ENCODE measurements at places on chromosomes 6 and 20.

- DNase-seq, result no peak
Observed at GRCh38 chr6:170117111-170117972, 173.5 kb downstream of the DLL1 start.

GRCh38 chr6:133778414-133779130, 110.3 kb upstream of the TCF21 start:
- DNase-seq, result no peak

GRCh38 chr20:4763261-4763660, 41.6 kb downstream of the PRND start:
- no peak for DNase-seq

GRCh38 chr6:40131675-40132074, 197.4 kb upstream of the MOCS1 start:
- DNase-seq, result no peak

DNA sequence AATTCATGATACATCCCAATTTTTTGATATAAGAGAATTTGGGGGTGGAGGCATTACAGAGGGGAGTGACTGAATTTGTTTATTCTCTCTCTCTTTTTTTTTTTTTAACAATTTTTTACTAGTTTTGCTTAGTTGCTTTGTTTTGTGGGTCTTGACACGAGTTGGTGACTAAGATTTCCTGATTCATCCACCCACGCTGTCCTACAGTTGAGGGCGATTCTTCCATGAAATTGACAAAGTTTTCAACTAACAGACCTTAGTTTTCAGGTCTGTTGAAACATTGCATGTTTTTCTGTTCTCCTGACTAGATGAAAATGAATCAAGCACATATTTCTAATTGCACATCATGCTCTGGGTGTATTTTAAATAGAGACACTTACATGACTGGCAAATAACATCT, 613.8 kb downstream of the TFAP2B start:
- DNase-seq, result no peak

- DNase-seq, result no peak
Observed at GRCh38 chr20:10557685-10558084, 116.1 kb downstream of the JAG1 start.

GRCh38 chr6:103783329-103783728, 1076.4 kb downstream of the HACE1 start:
- DNase-seq, result no peak

GRCh38 chr6:79605968-79606764, 25.0 kb upstream of the SH3BGRL2 start:
- no peak for DNase-seq

DNA sequence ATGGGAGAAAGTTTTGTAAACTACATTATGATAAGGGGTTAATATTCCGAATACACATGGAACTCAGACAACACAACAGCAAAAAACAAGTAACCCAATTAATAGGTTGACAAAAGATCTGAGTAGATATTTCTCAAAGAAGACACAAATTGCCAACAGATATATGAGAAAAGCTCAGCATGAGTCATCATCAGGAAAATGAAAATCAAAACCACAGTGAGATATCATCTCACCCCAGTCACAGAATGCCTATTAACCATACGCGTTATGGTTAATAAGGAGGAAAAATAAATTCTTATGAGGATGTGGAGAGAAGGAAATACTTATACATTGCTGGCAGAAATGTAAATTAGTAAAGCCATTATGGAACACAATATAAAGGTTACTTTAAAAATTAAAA, 695.0 kb downstream of the COL12A1 start:
- DNase-seq, result no peak

- DNase-seq, result no peak
Observed at GRCh38 chr6:148943451-148943850, 196.6 kb downstream of the UST start.

GRCh38 chr6:145110109-145110508, 625.2 kb downstream of the EPM2A start:
- no peak for DNase-seq

GRCh38 chr6:85865420-85866369, 223.0 kb upstream of the SYNCRIP start:
- no peak for DNase-seq

- no peak for DNase-seq
Observed at GRCh38 chr6:41438746-41439145, 103.3 kb downstream of the NCR2 start.

DNA sequence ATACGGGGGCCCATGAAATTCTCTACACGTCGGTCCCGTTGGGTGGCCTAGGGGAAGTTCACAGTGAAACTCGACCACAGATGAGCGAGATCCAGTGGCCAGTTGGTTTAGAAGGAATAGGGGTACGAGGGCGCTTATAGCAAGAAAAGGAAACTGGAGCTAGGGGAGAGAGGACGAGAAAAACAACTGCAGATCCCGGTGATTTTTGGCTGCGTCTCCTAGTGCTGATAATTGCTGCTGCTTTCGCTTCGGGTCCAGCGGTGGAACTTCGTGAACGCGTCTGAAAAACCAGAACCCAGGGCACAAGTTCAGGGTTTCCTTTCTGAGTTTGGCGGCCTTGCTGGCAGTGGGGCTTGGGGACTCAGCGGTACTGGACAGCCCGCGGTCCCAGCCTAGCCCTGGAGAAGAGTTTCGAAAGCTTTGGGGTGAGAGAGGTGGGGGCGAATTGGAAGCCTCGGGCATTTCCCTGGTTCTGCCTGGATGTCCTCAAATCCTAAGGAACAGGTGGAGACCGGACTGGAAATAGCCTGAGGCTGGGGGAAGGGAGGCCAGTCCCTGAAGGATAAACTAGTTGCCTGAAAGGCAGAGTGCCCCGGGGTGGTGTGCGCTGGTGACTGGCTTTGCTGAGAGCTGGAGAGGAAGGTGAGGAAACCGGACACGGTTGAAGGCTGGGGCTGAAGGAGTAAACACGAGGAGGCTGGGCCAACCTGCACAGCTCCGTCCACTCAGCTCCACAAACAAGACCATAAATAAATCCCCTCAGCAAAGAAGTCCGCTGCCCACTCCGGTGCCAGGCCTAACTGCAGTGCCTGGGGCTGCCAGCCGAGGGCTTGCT, 793 bp downstream of the GMPR start:
- no peak for DNase-seq

GRCh38 chr6:169935348-169935718, 183.9 kb downstream of the ERMARD start:
- DNase-seq, result no peak

- no peak for DNase-seq
Observed at GRCh38 chr6:63349401-63349800, 29.6 kb upstream of the LGSN start.

DNA sequence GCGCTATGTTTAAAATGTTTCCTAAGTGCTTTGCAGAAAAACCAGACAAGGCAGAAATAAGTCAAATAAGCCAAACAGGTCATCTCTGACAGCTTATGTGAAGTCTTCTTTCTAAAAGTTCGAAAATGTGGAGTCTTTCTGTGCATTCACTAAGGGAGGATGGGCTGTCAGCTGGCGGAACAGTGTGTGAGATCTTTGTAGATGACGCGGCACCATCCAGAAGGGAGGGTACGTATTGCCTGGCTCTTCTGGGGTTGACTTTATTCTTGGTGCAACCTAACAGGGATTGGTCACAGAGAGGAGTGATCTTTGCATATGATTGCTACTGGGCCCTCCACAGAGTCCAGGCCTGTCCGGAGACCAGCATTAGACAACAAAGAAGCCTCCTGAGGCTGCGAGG, 114.5 kb upstream of the EDN1 start:
- no peak for DNase-seq

DNA sequence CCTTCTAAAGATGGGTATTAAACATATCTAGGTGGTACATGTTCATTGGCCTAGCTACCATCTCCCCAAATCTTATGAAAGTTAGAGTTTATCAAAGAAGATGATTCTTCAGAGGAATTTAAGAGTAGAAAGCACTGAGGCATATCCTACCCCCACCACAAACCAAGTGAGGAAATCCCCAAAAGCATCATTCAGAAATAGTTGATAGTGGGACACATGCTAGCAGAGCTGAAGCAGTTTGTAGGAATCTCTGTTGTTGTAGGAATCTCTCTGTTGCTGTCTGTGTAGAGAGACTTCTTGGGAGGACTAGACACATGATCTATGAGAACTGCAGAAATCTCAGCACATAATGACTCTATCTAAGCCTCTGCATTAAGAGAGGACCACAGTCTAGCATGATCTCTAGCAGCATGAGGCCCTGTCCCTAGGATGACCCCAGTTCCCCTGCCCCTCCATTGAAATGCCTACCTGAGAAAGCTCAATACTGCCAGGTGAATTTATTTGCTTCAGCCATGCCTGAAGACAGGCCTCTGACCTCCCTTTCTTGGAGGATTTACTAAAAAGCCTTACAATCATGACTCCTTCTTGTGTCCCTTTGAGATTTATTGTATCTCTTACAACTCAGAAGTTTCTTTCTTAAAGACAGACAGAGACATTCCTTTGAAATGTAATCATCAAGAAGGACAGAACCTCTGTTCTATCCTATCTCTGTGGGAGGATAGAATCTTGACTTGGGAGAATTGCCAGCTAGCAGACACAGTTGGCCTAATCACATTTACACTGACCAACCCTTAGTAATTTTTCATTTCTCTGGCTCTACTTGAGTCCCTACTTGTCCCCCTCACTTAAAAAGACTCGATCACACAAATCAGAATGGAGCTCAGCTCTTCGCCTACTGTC, 582.4 kb downstream of the PHF3 start:
- no peak for DNase-seq

GRCh38 chr6:43541774-43542471, 25.0 kb downstream of the POLR1C start:
- DNase-seq, result no peak

DNA sequence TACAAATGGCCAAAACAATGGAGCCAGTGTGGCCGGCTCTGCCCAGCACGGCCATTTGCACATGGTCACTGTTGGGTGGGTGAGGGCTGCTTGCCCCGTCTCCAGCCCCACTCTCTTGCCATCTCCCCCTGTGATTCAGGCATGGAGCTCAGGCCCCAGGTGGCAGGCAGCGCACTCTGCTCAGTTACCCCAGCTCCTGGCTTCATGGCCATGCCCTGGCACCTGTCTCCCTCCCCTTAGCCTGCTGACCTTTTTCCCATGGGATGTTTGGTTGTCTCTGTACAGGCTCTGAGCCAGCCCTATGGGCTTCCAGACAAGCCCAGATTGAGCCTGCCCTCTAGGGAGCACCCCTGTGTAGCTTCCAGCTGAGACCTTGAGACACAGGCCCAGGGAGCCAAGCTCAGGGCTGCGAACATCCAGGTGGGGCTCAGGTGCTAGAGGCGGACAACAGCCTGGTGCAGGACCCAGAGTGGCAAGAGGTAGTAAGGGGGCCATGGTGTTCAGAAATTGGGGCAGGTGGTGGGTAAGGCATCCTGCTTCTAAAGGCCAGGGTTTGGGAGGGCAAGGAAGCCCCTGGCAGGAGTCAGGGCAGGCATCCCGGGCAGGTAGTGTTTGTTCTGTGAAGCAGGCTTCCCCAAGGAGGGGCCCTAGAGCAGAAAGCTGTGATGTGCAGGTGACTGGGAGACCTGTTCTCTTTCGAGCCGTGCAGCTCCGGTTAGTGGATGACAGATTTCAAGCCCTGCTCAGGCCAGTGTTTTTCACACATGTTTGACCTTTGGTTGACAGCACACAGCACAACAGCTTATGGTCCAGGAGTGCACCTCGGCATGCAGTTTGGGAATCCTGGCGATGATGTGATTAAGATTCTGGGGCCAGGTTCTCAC, 17.7 kb downstream of the SYNJ2 start:
- no peak for DNase-seq
